GM13977 (cell line): ENCODE measurements at places on chromosomes 12 and 14.

DNA sequence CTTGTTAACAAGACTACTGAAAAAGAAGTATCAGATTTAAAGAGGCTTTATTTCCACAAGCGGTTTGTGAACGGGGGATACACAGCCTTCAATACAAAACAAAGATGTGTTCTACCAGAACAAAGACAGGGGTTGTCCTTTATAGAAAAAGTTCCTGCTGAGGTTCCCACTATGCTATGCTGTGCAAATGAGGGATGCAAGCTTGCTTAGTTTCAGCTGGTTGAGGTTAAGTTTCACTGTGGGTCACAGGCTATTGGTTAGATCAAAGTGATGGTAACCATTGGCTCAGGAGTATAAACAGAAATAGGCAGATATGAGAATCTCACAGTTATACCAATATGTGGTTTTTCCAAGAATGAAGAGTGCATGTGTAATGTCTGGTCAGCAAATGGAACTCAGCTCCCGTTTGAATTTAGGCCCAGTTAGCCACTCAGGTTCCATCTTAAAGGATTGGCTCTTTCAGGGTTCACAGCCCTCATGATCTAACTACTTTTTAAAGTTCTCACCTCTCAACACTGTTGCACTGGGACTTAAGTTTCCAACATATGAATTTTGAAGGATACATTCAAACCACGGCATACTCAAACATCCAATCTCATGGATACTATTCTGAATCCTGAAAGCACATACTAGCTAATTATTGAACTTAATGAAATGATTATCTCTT is 215.4 kb upstream of the DCN start:
- DNase-seq: no peak

GRCh38 chr14:32443890-32444661 is 115.0 kb downstream of the AKAP6 start:
- no peak for DNase-seq

GRCh38 chr12:32944195-32944594 is 47.6 kb upstream of the PKP2 start:
- no peak for DNase-seq

GRCh38 chr14:93941293-93941910 is 14.3 kb downstream of the FAM181A start:
- DNase-seq: no peak

GRCh38 chr12:102005256-102005655 is 56.5 kb downstream of the WASHC3 start:
- no peak for DNase-seq

DNA sequence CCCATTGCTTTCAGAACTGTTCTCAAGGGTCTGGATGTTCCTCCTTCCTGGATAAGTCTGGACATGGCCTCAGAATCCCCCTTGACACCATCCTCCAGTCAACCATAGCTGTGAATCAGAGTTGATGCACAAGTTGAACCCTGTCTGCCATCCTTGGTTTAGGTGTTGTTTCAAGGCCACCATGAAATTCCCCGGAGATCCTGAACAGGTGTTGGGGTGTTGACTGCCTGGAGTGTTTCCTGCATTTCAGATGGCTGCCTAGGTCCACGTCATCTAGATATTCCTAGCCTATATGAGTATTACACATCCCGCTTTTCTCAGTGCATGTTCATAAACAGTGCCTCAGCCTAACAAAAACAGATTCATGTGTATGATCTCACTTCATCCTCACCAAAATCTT is 86.7 kb upstream of the PWP1 start:
- no peak for DNase-seq

DNA sequence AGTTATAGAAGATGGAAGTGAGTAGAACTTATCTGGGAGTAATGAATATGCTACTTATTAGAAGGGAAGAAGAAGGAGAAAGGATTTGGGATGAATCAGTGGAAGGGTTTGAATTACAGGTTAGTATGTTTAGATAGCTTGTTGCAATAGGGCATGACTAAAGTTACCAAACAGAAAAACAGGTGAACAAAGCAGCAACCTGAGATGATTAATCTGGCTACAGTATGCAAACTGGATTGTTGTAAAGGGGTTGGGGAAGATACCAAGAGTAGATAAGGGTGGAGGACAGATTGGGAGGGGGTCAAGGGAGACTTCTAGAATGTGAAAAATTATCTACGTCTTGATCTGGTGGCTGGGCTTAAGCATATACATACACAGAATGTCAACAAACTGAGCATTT is 73.4 kb upstream of the CLEC14A start:
- no peak for DNase-seq

DNA sequence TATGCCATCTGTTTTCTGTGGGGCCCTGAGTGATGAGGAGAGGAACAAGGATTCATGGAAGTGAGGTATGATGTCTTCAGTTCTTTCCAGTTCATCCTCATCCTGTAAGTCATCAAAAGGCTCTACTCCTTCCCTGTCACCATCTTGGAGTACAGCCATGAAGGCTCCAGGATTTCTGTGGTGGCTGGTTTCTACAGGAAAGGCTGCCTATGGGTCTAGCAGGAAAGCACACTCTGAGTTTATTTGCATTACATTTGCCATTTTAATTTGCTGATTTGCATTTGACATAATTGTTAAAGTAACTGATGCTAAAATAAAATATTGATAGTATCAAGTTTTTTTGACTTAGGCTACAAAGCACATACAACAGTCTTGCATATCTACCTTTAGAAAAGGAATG is 11.2 kb downstream of the TTC6 start:
- DNase-seq: no peak

DNA sequence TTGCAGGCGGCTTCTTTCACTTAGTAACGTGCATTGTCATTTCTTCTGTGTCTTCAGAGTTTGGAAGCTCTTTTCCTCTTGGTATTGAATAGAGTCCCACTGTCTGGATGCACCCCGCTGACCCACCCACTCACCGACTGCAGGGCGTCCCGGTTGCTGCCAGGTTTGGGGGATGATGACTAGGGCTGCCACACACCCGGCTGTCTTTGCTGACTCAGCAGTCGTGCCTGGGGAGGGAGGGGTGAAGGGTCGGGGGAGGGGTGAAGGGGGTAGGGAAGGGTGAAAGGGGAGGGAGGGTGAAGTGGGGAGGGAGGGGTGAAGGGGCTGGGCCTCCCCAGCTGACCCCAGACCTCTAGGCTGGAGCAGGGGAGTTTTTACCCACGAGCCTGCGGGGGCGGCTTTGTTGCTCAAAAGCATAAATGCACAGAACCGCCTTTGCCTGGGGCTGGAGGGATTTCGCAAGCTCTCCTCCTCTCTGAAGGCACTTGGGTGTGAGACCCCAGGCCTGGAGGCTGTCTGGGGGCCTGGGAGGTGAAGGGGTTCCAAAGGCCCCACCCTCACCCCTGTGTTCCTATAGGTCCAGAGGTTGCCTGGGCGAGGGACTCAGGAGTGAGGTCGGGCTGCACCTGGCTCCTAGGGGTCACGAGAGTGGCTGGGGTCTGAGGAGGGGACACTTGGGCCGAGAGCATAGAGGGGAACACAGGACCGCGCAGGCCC is 31.3 kb upstream of the ULK1 start:
- no peak for DNase-seq

GRCh38 chr14:89922031-89922907 is 32.3 kb downstream of the EFCAB11 start:
- DNase-seq: no peak

GRCh38 chr14:23523229-23524016 is 28.1 kb downstream of the ZFHX2 start:
- DNase-seq: no peak

GRCh38 chr14:50647282-50647681 is 20.8 kb downstream of the SAV1 start:
- peak; percentile 28 for DNase-seq

- no peak for DNase-seq
Measured at GRCh38 chr12:111942557-111942956, 70.4 kb downstream of the TMEM116 start.

- no peak for DNase-seq
Measured at GRCh38 chr12:100826323-100826722, 31.7 kb downstream of the ANO4 start.

DNA sequence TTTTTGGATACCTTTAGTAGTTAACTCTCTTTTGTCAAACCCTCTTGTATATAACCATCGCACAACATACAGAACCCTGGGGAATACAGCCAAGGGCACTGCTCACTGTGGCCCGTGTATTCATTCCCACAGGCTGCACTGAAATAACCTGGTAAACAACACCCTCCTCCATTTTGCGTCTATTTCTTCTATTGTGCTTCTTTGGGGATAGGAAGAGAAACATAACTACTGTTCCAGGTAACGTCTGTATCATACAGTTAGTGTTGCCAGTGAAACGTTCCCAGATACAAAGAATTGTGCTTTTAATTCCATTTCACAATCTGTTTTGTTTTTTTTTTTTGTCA is 9.6 kb downstream of the C12orf76 start:
- DNase-seq: no peak

DNA sequence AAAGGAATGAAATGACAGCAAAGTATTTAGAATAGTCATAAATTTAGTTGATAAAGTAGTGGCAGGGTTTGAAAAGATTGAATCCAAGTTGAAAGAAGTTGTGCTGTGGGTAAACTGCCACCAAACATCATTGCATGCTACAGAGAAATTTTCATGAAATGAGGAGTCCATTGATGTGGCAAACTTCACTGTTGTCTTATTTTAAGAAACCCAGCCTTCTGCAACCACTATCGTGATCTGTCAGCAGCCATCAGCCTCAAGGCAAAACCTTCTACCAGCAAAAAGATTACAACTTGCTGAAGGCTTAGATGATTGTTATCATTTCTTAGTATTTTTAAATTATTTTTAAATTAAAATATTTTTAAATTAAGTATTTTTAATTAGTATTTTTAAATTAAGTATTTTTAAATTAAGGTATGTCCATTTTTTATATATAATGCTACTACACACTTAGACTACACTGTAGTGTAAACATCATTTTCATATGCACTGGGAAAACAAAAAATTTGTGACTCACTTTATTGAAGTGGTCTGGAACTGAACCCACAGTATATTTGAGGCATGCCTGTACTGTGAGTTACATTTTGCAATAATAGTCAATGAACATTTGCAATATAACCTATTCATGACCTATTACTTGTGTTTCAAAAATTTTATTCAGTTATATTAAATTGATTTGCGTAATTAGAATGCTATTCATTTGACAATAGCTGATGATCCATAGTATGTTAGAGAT is 67.2 kb upstream of the SYT1 start:
- DNase-seq: no peak
